Activated naive CD4-positive, alpha-beta T cell (primary cell): ENCODE measurements at places on chromosomes 13 and 19.

- no peak for DNase-seq
Observed at GRCh38 chr19:48455171-48455907, at the start of gene KCNJ14. Gene KCNJ14 (plus strand): TSS chr19:48455574. CDS start chr19:48461725, 6,151 bp downstream.

DNA sequence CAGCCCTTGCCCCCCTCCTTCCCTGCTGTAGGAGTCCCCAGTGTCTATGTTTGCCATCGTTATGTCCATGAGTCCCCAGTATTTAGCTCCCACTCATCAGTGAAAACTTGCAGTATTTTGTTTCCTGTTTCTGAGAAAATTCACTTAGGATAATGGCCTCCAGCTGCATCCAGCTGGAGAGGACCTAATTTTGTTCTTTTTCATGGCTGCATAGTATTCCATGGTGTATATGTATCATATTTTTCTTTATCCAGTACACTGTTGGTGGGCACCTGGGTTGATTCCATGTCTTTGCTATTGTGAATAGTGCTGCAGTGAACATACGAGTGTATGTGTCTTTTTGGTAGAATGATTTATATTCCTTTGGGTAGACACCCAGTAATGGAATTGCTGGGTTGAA lies 18.0 kb upstream of the POP4 start:
- DNase-seq: no peak

- DNase-seq: no peak
Observed at GRCh38 chr19:16921766-16922591, 33.2 kb downstream of the F2RL3 start.

- no peak for DNase-seq
Observed at GRCh38 chr13:107421951-107422350, 793.4 kb downstream of the LIG4 start.

DNA sequence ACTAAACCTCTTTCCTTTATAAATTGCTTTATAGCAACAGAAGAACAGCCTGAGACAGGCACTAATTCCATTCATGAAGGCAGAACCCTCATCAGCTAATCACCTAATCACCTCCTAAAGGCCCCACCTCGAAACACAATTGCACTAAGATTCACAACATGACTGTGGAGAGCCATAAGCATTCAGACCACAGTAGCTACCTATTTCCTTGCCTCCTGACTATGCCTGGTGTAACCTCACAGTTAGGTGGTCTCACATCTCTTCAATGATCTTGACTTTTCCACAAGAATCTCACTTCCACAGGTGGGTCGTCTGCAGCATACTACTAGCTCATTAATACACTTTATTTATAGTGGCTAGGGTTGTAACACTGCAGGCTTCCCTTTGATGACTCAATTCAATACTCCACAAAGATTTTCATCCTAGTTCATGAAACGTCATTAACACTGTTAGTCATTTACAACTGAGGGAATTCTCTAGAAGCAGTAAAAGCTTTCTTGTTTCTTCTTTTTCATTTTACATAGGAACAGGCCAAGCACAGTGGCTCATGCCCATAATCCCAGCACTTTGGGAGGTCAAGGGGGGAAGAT lies 27.1 kb downstream of the STK24 start:
- DNase-seq: no peak

- no peak for DNase-seq
Observed at GRCh38 chr19:13055213-13056051, 47.2 kb downstream of the LYL1 start.

DNA sequence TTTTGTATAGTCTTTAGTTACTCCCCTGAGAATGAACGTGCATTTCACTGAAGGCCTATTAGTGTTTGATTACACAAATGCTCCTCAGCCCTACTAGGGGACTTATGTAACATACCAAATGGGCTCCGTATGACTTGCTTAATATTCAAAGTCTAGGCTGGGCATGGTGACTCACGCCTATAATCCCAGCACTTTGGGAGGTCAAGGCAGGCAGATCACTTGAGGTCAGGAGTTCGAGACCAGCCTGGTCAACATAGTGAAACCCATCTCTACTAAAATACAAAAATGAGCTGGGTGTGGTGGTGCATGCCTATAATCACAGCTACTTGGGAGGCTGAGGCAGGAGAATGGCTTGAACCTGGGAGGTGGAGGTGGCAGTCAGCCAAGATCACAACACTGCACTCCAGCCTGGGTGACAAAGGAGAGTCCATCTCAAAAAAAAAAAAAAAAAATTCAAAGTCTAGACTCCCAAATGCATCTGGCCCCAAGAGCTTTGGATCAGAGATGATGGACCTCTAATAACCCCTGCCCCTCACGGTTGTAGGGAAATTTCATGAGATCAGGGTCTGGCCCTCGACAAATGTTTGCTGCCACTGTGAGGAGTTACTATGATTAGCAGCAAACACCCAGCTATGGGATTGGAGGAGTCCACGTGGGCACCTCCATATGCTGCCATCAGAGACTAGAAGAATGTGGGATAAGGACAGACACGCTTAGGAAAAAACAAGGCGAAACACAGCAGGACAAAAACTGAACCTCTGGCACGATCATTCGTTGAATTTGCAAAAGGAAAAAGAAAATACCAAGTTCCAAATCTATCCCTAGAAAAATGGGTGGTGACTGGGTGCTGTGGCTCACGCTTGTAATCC lies 4.6 kb downstream of the FBXO17 start:
- DNase-seq: no peak

DNA sequence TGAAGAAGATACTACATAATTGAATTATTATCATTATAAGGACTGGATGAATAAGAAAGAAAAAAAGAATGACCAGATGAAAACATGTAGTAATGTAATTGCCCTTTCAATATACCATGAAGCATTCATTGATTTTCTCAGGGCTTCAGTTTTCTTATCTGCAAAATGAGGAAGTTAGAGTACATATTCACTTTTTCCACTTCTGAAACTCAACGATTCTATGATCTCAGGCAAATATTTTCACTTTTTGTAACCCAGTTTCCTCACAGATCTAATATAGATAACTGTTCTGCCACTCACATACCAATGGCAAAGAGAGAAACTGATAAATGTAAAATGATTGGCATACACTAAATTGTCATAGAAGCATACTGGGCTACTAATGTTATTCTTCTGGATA lies 856.6 kb upstream of the KLHL1 start:
- no peak for DNase-seq

DNA sequence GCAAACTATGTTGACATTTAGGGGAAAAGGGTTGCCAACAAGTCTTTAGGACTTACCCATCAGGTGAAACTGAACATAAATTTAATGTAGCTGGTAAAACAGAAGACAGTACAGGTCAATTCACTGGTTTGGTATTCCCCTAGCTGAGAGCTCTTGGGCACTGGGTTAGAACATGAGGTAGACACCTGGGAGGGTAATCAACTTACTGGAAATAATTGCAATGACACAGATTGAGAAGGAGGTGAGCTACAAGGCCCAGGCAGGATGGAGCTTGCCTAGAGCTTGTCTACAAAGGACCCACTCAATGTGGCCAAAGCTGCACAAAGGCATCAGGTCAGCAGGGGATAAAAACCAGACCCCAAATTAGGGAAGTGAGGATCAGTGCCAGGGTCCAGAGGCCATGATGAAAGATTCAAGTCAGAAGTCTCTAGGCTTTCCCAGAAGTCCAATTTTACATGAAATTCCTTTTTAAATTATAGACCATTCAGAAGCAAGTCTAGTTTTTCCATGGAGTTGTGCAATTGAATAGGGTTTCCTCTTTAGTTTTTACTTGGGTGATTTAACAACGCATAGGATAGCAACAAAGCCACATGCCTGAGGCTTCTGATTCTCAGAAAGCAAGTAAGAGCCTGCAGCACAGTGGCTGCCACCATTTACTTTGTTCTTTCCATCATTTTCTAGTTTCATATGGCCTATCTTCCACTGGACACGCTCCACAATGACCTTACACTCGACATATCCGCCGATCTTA lies 194.0 kb downstream of the NDFIP2 start:
- no peak for DNase-seq
